ENCODE measurements at places on chromosomes 6 and 20.

DNA sequence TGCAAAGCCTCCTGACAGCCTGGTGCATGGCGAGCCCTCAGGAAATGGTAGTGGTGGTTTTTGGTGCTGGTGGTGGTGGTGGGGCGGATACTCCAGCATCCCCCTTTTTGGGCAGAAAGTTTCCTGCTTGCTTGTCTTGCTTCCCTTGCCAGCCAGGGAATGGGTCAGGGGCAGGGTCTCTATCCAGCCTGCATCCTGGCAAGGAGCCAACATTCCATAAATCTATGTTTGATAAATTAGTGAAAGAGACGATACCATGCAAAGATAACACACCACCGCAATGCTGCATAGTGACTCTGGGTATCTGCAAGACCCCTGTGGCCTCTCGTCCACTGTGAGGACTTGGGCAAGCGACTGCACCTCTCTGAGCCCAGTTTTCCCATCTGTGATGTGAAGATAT, 246.2 kb downstream of the LRFN2 start:
- no peak for DNase-seq

DNA sequence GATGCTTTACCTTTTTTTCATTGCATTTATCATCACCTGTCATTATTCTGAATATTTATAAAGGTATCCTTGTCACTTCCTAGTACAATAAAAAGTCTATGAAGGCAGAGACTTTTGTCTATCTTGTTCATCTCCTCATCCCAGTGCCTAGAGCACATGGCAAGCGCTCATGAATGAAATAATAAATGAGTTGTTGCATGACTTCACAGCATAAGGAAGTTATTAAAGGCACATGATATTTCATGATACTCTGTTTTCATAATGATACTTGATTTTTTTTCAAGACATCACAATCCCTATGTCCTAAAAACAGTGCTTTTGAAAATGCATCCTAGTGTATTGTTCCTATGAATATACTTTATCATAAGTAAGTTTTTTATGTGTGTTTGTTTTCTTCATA, 310.6 kb upstream of the RSPO3 start:
- DNase-seq = no peak

DNA sequence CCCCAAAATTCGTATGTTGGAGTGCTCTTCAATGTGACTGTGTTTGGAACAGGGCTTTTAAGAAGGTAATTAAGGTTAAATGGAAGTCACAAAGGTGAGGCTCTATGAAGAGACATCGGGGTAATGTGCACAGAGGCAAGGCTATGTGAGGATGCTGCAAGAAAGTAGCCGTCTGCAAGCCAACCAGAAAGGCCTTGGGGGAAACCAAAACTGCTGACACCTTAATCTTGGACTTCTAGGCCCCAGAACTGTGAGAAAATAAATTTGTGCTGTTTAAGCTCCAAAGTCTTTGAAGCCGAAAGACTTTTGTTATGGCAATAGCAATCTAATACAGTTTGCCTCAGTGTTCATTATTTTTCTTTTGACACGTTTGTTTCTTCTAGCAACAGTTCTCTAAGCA, 2.4 kb upstream of the IRAK1BP1 start:
- DNase-seq = no peak

GRCh38 chr20:3199206-3199605, 5.3 kb downstream of the DDRGK1 start:
- no peak for DNase-seq

DNA sequence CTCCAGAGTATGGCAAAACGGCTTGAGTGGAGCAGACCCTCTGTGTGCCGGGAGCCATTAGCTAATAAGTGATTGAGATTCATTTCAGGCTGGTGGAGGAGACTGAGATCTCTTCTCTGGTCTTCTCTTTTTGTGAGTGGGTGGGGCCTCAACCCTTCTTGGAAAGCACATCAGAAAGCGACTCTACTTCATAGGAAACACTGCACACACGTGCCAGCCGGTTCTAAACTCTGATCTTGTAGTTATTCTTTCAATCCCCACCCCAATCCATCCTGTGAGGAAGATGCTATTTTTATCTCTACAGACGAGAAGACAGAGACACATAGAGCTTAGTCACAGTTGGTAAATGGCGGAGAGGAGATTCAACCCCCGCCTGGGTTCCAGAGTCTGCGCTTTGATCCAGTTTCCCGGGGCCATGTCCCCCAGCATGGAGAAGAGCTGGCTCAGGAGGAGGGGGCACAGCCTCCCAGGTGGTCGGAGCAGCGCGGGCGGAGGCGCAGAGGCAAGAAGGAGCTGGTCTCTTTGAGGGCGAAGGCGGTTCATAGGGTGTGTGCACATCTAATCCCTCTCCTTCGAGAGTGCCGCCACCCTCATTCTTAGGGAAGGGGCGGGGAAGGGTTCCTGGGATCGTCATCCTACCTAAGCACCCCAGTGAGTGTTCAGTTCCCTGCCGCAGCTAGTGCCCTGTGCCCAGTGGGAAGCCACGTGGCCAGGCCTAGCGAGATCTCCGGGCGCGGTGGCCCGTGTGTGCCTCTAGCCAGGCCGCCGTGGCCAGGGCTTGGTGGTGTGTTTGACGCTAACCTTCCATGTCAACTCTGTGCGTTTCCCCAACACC, 49.0 kb upstream of the TAGAP start:
- no peak for DNase-seq
